ENCODE measurements at places on chromosomes 2 and 18.

DNA sequence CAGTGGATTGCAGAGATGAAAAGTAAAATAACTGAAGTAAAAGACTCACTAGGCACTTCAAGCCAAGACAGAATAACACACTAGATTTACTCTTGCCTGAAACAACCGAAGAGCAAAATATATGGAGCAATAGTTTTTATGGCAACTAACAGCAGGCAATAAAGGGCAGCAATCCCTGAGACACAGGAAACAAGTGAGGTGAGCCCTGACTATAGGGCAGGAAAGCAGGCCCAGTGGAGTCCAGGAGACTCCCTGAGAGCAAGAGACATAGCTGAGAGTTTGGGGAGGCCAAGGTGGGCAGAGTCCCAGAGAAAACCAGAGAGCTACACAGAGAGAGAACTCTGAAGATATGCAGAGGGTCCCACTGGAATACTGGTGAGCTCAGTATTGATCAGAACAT, 18.8 kb downstream of the FARSB start:
- no peak for DNase-seq

DNA sequence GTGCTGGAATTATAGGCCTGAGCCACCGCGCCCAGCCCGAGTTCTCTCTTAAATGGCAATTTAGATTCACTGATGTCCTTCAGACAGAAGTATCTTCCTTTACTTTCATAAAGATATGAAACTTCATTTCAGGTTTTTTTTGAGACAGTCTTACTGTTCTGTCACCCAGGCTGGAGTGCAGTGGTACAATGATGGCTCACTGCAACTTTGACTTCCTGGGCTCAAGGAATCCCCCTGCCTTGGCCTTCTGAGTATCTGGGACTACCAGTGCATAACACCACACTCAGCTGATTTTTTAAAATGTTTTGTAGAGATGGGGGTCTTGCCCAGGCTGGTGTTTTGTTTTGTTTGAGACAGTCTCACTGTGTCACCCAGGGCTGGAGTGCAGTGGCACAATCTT, 13.2 kb downstream of the ITGB1BP1 start:
- no peak for DNase-seq

DNA sequence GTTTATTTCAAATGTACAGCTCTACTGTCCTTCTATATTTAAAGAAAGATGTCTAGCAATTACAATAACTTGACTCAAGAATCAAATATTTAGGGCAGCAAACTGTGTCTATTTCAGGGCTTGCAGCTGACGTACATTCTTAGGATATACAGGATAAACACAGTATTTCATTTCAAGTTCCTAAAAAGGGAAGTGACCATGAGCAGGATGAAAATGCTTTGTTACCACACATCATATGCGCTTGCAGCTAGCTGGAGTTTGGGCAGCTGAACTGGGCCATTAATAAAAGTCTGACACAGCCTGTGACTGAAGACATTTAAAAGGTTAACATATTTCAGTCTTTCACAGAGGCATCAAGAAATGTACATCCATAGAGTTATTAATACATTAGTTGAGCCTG, 264.6 kb upstream of the TRIB2 start:
- DNase-seq, result no peak

DNA sequence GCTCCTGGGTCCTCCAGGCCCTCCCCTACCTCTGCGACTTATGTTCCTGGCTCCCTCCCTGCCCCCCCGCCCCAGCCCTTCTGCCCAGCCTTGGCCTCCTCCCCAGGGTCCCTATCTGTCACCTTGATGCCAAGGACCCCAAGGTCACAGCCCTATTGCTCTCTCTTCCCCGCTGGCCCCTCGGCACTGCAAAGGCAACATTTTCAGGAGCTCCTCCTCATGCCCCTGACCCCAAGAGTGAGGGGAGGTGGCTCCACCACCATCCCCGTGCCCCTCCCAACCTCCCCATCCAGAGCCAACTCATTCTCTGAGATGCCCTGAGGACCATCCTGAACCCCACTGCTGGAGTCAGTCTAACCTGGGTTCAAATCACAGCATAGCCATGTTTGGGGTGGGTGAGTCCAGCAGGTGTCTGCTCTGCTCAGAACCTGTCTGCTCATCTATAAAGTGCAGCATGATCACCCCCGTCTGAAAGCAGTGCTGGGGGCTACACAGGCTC, 11.7 kb downstream of the LIMS2 start:
- no peak for DNase-seq

- no peak for DNase-seq
These were observed 259.6 kb downstream of the SS18 start for GRCh38 chr18:25830787-25831186.

GRCh38 chr2:30681022-30681421, 126.2 kb downstream of the CAPN13 start:
- DNase-seq, result no peak

DNA sequence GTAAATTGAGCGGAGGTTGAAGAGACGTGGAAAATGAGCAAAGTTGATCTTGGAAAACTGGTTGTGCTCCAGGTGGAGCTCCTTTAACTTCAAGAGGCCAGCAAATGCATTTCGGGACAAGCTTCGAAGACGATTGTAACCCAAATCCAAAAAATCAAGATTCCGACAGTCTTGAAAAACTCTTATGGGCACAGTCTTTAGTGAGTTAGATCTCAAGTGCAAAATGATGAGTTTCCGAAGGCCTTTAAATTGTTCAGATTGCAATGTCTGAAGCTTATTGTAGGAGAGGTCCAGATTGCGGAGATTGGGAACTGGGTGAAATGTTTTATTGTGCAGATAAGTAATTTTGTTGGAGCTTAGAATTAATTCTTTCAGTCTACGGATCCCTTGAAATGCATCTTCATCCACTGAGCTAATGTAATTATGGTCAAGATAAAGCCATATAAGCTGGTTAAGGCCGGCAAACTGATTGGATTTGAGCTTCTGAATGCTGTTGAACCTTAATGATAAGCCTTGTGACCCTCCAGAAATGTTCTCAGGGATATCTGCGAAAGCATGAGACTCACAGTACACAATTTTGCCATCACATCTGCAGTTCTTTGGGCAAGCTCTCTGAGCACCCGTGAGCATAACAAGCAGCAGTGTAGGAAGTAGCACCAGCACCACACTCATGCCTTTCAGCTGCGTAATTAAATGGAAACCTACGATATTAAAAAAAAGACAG, 2.9 kb downstream of the LRRTM4 start:
- DNase-seq, result no peak

DNA sequence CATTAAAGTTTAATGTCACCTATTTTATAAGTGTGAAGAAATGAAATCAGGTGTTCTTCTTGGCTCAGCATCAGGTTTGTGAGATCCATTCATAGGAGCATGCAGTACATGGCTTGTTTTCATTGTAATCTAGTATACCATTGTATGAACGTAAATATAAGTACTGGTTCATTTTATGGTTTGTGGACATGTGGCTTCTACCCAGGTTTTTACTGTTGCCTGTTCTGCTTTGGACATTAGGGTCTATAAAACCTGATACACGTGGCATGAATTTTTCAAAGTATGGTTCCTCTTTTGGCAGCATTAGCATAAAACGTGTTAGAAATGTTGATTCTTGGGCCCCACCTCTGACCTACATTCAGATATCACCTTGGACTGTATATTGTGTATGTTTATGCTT, 175.5 kb downstream of the PRPF40A start:
- DNase-seq, result no peak

DNA sequence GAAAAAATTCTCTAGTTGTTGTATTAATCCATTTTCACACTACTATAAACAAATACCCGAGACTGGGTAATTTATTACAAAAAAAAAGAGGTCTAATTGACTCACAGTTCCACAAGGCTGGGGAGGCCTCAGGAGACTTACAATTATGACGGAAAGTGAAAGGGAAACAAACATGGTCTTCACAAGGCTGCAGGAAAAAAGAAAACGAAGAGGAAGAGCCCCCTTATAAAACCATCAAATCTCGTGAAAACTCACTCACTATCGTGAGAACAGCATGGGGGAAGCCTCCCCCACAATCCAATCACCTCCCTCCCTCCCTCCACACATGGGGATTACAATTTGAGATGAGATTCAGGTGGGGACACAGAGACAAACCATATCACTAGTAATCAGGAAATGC, 61.7 kb upstream of the SPTBN1 start:
- DNase-seq, result no peak

- DNase-seq, result no peak
These were observed 214.1 kb downstream of the RDH14 start for GRCh38 chr2:18346344-18346743.

DNA sequence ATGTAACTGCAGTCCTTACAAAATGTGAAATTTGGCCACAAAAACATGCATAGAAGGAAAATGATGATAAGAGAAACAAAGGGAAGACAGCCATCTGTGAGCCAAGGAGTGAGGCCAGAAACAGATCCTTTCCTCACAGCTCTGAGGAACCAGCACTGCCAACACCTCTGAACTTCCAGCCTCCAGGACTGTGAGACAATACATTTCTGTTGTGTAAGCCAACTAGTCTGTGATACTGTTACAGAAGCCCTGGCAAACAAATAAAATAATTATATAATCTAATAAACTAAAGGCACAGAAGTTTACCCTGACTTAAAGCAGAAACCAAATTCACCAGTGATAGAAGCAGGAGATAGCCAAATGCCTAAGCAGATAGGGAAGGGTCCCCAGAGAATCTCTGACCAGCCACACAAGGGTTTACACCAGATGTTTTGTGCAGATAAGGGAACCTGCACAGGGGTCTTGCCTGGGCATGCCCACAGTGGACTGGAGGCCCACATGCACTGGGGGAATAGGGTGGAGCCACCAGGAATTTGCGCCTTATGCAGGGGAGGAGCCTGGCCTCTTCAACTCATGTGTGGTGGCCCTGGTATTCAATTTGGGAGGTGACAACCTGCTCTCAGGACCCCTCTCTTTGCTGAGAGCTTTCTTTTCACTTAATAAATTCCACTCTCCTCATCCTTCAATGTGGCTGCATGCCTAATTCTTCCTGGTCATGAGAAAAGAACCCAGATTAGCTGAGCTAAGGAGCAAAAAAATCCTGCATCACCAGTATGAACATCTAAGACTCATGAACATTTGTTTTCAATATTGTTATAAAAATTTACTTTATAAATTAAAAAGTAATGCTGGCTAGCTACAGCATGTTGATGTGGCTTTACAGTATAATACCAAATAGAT, 3.8 kb upstream of the GCC2 start:
- DNase-seq, result no peak

DNA sequence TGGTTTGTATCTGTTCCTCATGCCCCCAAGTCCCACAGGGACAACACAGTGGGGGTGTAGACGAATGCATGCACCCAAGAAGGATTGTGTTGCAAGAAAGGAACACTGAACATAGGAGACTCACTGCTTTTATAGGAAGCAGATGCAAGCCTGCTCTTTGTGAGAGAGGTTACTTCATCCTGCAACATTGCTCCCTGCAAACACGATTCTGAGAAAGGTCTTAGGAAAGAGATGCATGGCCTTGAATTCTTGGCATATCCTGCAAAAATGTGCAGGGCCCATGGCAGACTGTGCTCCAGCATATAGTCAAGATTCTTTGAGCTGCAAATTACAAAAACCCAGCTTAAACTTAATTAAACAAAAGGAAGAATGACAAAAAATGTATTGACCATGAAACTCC, 312.2 kb upstream of the MGAT5 start:
- DNase-seq, result no peak
